Adrenal gland (tissue), 19 donors: ENCODE measurements at places on chromosomes 5 and 9. TPM values are rescaled to one million over a fixed set of nuclear protein-coding genes. Genes with fewer than 3 reads are reported as not detected.

The IFNA21 gene
- not detected for polyA plus RNA-seq

The STC2 gene
- polyA plus RNA-seq: 0.54 TPM

The FOXD4L4 gene
- polyA plus RNA-seq: not detected

The HTR4 gene
- 0.27 TPM for polyA plus RNA-seq

The WDR38 gene
- 0.16 TPM for polyA plus RNA-seq

The NOTCH1 gene
- 6.2 TPM for polyA plus RNA-seq

The PCDHGA4 gene
- polyA plus RNA-seq: 0.20 TPM

The IFNA13 gene
- polyA plus RNA-seq: not detected

The OBP2B gene
- not detected for polyA plus RNA-seq

The SLC4A9 gene
- not detected for polyA plus RNA-seq

The RC3H2 gene
- polyA plus RNA-seq: 9.3 TPM

The RLN2 gene
- polyA plus RNA-seq: not detected

The NUTM2F gene
- polyA plus RNA-seq: not detected

The NMUR2 gene
- polyA plus RNA-seq: not detected

The OR1L4 gene
- not detected for polyA plus RNA-seq

The OTULINL gene
- polyA plus RNA-seq: 3.4 TPM

The WDR31 gene
- 5.8 TPM for polyA plus RNA-seq

The PCDHGB5 gene
- polyA plus RNA-seq: 1.2 TPM

The GPR150 gene
- 0.11 TPM for polyA plus RNA-seq

The ABCA2 gene
- polyA plus RNA-seq: 13.6 TPM

The ZNF367 gene
- polyA plus RNA-seq: 3.0 TPM

The TYRP1 gene
- polyA plus RNA-seq: not detected

The NEUROG1 gene
- not detected for polyA plus RNA-seq

The SOHLH1 gene
- polyA plus RNA-seq: not detected

The SLC34A1 gene
- polyA plus RNA-seq: not detected
